NCI-H748 treated with DMSO at 0.1 percent for 48 hours (cell line): ENCODE measurements at places on chromosomes 6 and 20.

GRCh38 chr6:44388135-44388487 lies 605 bp downstream of the CDC5L start:
- no peak for DNase-seq

GRCh38 chr6:137093183-137094069 lies 48.7 kb upstream of the IL20RA start:
- no peak for DNase-seq

DNA sequence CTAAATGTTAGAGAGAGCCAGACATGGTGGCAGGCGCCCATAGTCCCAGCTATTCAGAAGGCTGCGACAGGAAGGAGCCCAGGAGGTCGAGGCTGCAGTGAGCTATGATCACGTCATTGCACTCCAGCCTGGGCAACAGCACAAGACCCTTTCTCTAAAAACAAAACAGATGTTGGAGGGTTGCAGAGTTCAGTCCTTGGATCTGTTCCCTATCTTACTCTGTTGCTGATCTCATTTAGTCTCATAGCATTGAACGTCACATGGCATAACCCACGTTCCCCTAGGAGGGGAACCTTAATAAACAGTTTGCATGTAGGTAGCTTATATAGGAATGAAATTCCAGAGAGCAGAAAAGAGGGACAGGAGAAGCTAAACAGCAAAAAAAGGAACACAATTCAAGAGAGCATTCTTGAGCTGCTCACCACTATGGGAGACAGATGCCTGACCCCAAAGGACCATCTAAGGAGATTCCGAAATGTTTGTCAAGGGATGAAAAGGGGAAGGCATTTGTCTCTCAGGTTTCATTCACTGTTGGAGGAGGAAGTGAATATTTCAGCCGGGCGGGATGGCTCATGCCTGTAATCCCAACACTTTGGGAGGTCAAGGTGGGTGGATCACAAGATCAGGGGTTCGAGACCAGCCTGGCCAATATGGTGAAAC lies 54.6 kb upstream of the PIM1 start:
- DNase-seq = no peak

- no peak for DNase-seq
Observed at GRCh38 chr6:47159763-47160162, 117.6 kb upstream of the ADGRF1 start.

- DNase-seq = no peak
Observed at GRCh38 chr20:49348563-49348962, 70.7 kb upstream of the ZNFX1 start.

DNA sequence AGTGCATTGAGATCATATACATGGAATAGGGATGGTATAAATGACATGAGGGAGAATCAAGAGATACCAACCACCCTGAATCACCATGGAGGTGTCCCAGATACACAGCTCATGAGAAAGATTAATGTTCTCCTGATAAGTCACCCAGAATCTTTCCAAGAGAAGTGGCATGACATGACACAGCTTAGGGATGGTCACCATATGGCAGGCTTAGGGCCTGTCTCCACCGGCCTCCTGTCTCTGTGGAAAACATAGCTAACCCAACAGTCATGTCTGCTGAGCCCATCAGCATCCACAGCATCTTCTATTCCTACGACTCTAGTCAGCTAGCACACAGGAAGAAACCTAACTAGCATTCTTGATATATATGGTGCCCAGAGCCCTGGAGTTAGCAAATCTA lies 133.3 kb downstream of the IPCEF1 start:
- DNase-seq = no peak

GRCh38 chr20:36859700-36860330 lies 16.1 kb upstream of the TLDC2 start:
- DNase-seq = no peak

DNA sequence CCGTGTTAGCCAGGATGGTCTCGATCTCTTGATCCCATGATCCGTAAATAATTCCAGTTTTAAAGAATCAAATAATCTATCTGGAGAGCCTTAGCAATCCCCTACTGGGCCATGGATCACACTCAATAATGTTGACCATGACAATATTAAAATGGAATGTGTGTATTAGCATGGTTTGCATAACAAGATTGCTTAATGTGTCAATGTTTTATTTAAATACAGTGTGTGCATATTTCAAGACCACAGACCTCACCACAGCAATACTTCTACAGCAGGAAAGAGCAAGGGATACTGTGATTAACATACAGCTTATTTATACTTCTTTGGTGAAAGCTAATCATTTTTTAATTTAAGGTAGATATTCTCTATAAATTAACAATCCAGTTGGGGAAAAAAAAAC lies 470.4 kb downstream of the TFAP2B start:
- DNase-seq = no peak

DNA sequence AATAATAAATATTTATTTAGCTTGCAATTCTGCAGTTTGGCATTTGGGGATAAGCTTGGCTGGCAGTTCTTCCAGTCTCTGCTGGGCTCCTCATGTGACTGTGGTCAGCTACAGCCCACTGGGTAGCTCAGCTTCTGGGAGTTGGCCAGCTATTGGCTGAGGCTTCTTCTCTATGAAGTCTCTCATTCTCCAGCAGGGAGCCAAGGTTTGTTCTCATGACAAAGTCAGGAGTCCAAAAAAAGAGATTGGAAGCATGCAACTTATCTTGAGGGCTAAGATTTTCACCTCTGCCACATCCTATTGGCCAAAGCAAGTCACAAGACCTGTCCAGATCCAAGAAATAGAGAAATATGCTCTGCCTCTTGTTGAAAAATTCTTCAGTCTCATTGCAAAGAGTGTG lies 94.6 kb downstream of the SNAP25 start:
- DNase-seq = no peak

DNA sequence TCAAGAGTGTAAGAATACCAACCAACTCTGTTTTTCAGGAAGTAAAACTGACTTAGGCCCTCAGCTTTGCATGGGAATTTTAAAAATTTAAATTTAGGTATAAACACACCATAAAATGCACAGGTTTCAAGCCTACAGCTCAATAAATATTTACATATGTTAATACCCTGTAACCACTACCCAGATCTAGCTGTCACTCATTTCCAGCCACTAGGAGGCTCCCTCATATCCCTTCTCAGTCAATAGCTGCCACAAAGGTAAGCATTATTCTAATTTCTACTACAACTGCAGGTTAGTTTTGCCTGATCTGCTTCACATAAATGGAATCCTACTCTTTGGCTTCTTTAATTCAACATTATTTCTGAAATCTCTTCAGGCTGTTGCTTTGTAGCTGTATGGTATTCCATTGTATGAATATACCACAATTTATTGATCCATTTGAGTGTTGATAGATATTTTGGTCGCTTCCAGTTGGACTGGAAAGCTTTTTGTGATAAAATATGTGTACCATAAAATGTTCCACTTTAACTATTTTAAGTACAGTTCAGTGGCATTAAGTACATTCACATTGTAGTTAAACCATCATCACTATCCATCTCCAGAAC lies 32.5 kb upstream of the MEI4 start:
- DNase-seq = peak; percentile 35
